ENCODE measurements at places on chromosomes 7 and 10. TPM values are rescaled to one million over a fixed set of nuclear protein-coding genes. Genes with fewer than 3 reads are reported as not detected.

DNA sequence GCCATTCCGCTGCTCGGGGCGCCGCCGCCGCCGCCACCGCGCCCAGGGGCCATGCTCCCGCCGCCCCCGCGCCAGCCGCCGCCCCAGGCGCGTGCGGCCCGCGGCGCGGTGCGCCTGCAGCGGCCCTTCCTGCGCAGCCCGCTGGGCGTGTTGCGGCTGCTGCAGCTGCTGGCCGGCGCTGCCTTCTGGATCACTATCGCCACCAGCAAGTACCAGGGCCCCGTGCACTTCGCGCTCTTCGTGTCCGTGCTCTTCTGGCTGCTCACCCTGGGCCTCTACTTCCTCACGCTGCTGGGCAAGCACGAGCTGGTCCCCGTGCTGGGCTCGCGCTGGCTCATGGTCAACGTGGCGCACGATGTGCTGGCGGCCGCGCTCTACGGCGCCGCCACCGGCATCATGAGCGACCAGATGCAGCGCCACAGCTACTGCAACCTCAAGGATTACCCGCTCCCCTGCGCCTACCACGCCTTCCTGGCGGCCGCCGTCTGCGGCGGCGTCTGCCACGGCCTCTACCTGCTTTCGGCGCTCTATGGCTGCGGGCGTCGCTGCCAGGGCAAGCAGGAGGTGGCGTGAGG, 383 bp downstream of the MARVELD1 start:
- DNase-seq: peak; percentile 62

DNA sequence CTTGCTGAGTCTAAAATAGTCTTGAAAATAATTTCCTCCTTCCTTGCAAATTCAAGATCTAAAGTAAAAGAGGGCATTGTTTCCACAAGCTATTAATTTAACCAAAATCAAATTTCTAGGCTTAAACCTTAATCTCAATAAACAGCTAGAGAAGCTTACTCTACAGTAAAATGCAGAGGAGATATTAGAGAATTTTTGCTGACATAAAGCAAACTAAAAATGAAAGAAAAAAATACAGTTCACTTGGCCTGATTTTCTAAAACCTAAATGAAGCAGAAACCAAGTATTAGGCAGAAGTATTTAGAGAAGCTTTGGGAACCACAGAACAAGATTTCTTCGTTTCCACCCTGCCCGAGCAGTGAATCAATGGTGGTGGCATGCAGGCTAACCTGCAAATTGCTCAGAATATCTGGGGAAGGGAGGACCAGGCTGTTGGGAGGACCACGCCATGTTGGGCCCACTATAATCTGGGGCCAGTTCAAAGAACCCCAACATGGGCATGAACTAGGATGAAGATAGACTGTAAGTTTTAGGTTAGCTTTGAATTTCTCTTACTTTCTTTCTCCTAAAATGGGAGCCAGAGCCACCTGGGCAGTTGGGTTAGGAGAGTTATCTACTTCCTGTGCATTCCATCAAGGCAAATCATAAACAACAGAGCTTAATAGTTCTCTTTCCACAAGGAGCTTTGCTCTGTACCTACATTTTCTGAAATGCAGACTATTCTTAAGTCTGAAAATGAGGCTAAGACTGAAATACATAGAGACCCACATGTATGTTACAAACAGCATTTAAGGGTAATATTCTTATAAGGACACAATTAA, 4.1 kb downstream of the LAMB1 start:
- DNase-seq: no peak

- DNase-seq: no peak
Observed at GRCh38 chr7:91356915-91357314, 92.7 kb downstream of the FZD1 start.

GRCh38 chr7:76338298-76339084, 20.3 kb downstream of the YWHAG start:
- no peak for DNase-seq

SPDYE11 gene
- not detected for total RNA-seq

All from cerebellum (tissue), 4 donors.